ENCODE measurements at places on chromosomes 2 and 18. TPM values are rescaled to one million over a fixed set of nuclear protein-coding genes. Genes with fewer than 3 reads are reported as not detected.

RFX8 gene
- not detected for total RNA-seq

NPHP1 gene
- 3.1 TPM for total RNA-seq

VWC2L gene
- total RNA-seq: not detected

SIGLEC15 gene
- not detected for total RNA-seq

STON1 gene
- 0.42 TPM for total RNA-seq

ABCG5 gene
- total RNA-seq: not detected

LCT gene
- not detected for total RNA-seq

ADCYAP1 gene
- not detected for total RNA-seq

DOK6 gene
- total RNA-seq: not detected

HS1BP3 gene
- total RNA-seq: 25.1 TPM

MERTK gene
- 0.49 TPM for total RNA-seq

RGPD3 gene
- total RNA-seq: 0.20 TPM

AAK1 gene
- 75.8 TPM for total RNA-seq

TRAK2 gene
- total RNA-seq: 19.9 TPM

SKOR2 gene
- not detected for total RNA-seq

RND3 gene
- 158 TPM for total RNA-seq

IKZF2 gene
- total RNA-seq: 6.0 TPM

SCN1A gene
- total RNA-seq: not detected

LDAH gene
- total RNA-seq: 17.0 TPM

ITGA4 gene
- 0.42 TPM for total RNA-seq

SPC25 gene
- 3.5 TPM for total RNA-seq

MC5R gene
- not detected for total RNA-seq

CRYBA2 gene
- not detected for total RNA-seq

C2orf72 gene
- total RNA-seq: not detected

TRIM43 gene
- total RNA-seq: not detected

DLX1 gene
- total RNA-seq: 0.81 TPM

GATA6 gene
- 14.0 TPM for total RNA-seq

SLC9A4 gene
- total RNA-seq: not detected

TTC32 gene
- 18.2 TPM for total RNA-seq

PLEK gene
- total RNA-seq: not detected

MOCOS gene
- 69.1 TPM for total RNA-seq

TTL gene
- 54.6 TPM for total RNA-seq

KLHL30 gene
- 0.27 TPM for total RNA-seq

ANKRD30B gene
- total RNA-seq: not detected

CIB4 gene
- total RNA-seq: not detected

SPP2 gene
- total RNA-seq: not detected

C1GALT1C1L gene
- 0.27 TPM for total RNA-seq

SMYD1 gene
- not detected for total RNA-seq

GPD2 gene
- 37.4 TPM for total RNA-seq

TGIF1 gene
- total RNA-seq: 161 TPM

LIMS3 gene
- 1.5 TPM for total RNA-seq

All from MCF 10A (cell line).